Suppressor macrophage treated with lipopolysaccharide for 4 hours (primary cell): ENCODE measurements at places on chromosomes 3 and 15.

DNA sequence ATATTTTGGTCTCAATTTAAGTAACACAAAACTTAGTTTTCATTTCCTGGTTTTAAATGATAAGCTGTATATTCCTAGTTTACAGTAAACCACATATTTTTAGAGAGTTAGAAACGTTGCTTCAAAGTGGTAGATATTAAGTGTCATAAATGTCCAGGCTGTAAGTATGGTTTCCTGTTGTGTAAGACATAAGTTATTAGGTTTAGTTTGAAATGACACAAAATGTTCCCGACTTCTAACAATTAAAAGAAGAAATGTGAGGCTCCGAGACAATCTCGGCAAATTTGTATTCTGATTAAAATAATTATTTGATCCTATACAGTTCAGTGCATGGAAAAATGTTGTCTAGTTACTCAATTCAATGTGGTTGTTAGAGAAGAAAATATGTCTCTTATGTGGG is 387.3 kb downstream of the EPHA3 start:
- DNase-seq = no peak

DNA sequence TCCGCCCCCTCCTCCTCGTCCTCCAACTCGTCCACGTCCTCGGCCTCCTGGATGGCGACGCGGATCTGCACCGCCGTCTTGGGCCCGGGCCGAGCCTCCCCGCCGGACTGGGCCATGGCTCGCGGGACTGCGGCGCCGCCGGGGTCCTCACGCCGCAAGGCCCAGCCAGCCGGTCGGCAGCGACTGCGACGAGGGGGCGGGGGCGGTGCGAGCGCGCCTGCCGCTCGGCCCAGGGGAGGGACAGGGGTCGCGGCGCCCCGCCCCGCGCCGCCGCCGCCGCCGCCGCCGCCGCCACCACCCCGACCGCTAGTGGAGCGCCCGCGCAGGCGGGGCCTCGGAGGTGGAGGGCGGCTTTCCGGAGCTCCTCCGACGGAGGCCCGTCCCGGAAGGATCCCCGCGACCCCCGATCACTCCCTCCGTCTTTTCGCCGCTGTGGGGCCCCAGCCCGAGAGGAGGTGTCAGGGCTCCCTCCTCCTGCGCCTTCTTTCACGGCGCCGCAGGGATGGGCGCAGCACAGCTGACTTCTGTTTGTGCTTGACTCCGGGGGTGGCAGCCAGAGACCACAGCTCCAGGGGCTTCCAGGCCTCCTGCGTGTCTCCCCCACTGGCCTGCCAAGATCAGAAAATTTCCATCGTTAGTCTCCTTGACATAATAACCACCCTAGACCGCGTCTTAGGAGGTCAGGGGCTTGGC is at the start of gene LARP6:
Gene LARP6, minus strand, starts transcription at position 185 of the 693 bp plus-strand sequence. Its CDS starts 69 bp downstream, at position 116.
- no peak for DNase-seq

GRCh38 chr3:142566096-142566495 is 12.4 kb downstream of the ATR start:
- no peak for DNase-seq

DNA sequence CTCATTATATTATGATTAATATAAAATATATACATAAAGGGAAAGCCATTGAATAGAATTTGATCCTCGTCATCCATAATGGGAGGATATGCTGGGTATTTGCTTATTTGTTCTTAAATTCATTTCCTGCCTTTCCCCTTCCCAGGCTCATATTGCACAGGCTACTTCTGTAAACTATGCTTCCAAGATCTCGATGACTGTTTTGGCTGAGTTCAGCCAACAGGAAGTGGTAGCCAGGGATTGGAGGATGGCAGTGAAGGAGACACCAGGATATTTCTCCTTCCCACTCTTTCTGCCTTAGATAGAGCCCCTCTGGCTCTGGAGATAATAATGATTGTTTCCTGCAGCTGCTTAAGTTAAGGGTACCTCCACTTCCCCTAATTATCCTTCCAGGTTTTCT is 44.3 kb upstream of the DYNC1LI1 start:
- no peak for DNase-seq

DNA sequence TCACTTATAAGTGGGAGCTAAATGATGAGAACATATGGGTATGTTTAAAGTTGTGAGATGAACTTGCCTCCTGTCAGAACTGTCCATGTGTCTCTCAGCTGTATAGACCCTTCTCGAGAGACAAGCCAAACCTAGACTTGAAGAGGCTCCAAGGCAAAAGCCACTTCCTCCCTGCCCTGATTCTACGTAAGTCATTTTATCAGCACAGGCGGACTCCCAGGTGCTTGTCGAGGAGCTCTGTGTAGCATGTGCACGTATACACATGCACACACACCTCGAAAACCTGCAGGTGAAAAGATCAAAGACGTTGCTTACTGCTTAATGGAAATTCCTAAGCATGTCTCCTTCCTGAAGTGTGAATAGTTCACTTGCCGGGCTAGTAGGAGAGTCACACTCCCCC is 5.6 kb upstream of the CLEC3B start:
- no peak for DNase-seq

DNA sequence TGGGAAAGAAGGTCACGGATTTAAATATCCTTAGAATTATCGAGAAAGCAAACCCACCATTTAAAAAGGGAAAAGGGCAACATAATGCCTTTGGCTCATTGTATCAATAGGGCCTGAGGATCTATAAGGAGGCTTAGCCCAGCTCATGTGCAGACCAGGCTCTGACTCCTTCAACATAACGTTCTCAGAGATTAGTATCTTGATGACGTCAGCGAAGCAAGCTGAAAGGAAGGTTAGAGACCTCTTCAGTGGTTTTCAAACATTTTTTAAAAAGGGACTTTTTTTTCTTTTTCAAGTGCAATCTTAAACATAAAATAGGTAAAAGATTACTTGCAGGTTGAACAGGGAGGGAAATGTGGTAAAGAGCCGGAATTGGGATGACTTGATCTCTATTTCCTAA is 463.9 kb upstream of the ADAMTS9 start:
- no peak for DNase-seq

GRCh38 chr3:46062679-46063078 is 35.4 kb upstream of the XCR1 start:
- DNase-seq = no peak

GRCh38 chr3:166453478-166453877 is 616.3 kb upstream of the BCHE start:
- DNase-seq = no peak

DNA sequence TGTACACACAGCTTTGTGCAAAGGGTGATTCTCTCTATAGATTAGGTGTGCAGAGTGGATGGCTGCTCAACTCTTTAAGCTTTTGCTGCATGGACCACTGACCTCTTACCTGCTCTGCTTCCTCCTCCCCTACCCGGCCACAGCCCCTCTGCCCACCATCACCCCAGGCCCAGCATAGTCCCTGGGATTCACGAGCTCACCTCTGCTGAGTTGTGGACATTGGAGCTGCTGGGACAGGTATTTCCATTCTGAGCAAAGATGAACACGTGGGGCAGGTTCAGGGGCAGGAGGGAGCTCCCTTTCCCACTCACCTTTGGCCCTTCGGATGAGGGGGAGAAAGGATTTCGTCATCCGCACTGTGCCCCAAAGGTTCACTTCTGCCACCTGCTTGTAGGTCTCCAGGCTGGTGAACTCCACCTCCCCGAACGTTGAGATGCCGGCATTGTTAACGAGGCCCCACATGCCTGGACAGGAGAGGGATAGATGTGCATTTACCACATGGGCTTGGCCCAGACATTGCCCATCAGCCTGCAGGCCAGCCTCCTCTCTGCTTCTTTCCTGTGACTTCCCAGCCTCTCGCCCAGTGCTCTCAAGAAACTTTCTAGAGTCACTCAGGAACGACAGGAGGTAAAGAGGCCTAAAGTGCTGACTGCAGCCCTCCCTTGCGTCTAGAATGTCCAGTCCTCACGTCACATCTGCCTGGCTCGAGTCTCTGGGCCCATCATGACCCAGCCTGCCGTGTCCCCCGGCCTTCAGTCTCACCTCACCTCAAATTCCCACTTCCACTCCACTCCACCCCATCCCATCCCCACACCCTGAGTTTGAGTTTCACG is 41.6 kb downstream of the BDH1 start:
- no peak for DNase-seq

DNA sequence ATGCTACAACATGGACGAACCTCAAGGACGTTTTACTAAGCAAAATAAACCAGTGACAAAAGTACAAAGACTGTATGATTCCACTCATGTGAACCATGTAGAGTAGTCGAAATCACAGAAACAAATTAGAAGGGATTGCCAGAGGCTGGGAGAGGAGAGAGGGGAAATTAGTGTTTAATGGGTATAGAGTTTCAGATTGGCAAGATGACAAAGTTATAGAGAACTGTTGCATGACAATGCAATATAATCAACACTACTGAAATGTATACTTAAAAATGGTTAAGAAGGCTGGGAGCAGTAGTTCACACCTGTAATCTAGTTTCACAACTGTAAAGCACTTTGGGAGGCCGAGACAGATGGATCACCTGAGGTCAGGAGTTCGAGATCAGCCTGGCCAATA is 36.9 kb downstream of the PLS1 start:
- DNase-seq = no peak
